Fibroblast of villous mesenchyme (primary cell): ENCODE measurements at places on chromosomes 1 and 21. TPM values are rescaled to one million over a fixed set of nuclear protein-coding genes. Genes with fewer than 3 reads are reported as not detected.

The OVAAL gene
- not detected in 2 replicates for total RNA-seq

The ZNF362 gene
- total RNA-seq: 9.5 and 12.2 TPM in 2 replicates

The GBP3 gene
- 24.8 and 41.0 TPM in 2 replicates for total RNA-seq

The EPHA8 gene
- total RNA-seq: not detected in 2 replicates

The TDRD5 gene
- not detected in 2 replicates for total RNA-seq

The MRPS14 gene
- total RNA-seq: 22.2 and 25.9 TPM in 2 replicates

The PRXL2B gene
- 13.2 and 15.1 TPM in 2 replicates for total RNA-seq

The TMEM240 gene
- 2.2 and 2.3 TPM in 2 replicates for total RNA-seq

The TMCO1 gene
- 78.3 and 121 TPM in 2 replicates for total RNA-seq

The HSD3B2 gene
- total RNA-seq: not detected in 2 replicates

The SPRR2B gene
- total RNA-seq: not detected in 2 replicates

The KRTAP7-1 gene
- not detected in 2 replicates for total RNA-seq

The LRRIQ3 gene
- total RNA-seq: 0.32 and 1.7 TPM in 2 replicates
